Activated CD8-positive, alpha-beta memory T cell treated with anti-CD3 and anti-CD28 coated beads for 36 hours (primary cell): ENCODE measurements at places on chromosomes 6 and 20. TPM values are rescaled to one million over a fixed set of nuclear protein-coding genes. Genes with fewer than 3 reads are reported as not detected.

The MAP3K5 gene
- 9.2 TPM for total RNA-seq

The KCNK16 gene
- not detected for total RNA-seq

The UTRN gene
- total RNA-seq: 31.5 TPM

The EDN1 gene
- total RNA-seq: 0.13 TPM

The GRM1 gene
- not detected for total RNA-seq

The DOK5 gene
- total RNA-seq: 4.7 TPM

The DUSP15 gene
- not detected for total RNA-seq

The BPIFB1 gene
- not detected for total RNA-seq

The DLK2 gene
- 1.2 TPM for total RNA-seq

The CLIC5 gene
- 6.5 TPM for total RNA-seq

The ADGRG6 gene
- total RNA-seq: 0.67 TPM

The PRL gene
- not detected for total RNA-seq

The KHDC1L gene
- total RNA-seq: 0.31 TPM
